Hematopoietic multipotent progenitor cell (in vitro differentiated cells): ENCODE measurements at places on chromosomes 6 and 20.

GRCh38 chr6:169225131-169225576 is 28.5 kb downstream of the THBS2 start:
- no peak for DNase-seq

- no peak for DNase-seq
These were observed 42.5 kb upstream of the TLDC2 start for GRCh38 chr20:36833275-36834020.

- DNase-seq, result peak; percentile 84
These were observed 124.6 kb upstream of the BTN3A2 start for GRCh38 chr6:26240157-26241032.

- DNase-seq, result no peak
These were observed 17.3 kb downstream of the TRIM26 start for GRCh38 chr6:30195951-30196350.

DNA sequence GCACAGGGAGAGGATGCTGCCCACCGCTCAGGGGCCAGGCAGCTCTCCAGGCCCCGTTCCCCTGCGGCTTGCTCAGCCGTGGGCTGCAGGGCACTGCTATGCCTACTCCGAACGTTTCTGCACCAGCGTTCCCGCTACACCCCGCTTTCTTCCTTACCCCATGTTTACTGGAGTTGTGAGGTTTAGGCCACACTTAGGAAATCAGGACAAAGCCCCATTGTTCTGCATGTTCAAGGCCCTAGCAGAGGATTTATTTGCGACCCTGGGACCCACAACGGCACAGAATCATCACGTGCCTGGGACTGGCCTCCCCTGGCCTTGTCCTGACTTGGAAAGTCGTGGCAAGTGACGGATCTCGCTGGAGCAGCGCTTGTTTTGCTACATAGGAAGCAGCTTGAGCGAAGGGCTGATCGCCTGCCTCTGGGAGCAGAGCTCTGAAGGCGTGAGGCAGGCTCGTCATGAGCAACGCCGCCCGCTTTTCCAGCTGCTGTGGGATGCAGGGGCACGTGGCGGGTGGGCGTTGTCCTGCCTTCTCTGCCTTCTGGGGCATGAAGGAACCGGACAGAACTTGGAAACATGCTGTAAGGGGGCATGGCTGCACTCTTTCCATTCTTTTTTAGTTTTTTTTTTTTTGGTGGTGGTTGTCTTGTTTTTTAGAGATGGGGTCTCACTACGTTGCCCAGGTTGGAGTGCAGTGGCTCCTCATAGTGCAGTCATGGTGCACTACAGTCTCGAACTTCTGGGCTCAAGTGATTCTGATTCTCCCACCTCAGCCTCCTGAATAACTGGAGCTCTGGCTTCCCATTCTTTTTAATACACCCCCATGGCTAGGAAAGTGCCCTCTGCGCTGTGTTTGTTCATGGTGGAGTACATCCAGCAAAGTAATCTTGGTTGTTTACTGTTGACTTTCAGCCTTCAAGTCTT is 14.6 kb upstream of the TMEM181 start:
- no peak for DNase-seq

DNA sequence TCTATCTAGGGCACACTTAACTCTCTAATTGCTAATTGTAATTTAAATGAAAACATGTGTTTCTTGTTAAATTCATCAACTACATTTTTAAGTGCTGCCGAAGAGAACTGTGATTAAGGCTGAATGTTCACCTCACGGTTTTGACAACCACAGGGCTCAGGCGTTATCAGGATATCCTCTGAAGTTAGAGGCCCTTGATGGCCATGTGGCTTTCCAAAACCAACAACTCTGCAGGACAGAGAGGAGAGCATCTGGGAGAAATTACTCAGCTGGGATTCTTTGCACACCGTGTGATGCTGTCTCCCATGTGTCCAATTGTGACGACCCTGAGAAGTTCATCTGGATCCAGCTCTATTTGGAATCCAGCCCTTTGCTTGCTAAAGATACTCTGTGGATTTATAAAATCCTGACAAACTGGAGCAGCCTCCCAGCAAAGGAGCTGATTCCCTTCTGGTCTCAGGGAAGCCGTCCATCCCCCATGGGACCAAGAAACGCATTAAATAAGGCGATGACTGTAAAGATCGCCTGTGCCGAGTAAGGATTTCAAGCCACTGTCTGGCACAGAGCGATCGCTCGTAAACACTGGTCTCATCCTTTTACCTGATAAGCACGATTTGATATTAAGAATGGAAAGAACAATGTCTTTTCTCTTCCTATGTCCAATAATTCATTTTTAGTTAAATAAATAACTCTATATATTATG is 401.1 kb downstream of the CD83 start:
- DNase-seq, result no peak

GRCh38 chr20:41078329-41078728 is 49.7 kb downstream of the TOP1 start:
- peak; percentile 63 for DNase-seq

DNA sequence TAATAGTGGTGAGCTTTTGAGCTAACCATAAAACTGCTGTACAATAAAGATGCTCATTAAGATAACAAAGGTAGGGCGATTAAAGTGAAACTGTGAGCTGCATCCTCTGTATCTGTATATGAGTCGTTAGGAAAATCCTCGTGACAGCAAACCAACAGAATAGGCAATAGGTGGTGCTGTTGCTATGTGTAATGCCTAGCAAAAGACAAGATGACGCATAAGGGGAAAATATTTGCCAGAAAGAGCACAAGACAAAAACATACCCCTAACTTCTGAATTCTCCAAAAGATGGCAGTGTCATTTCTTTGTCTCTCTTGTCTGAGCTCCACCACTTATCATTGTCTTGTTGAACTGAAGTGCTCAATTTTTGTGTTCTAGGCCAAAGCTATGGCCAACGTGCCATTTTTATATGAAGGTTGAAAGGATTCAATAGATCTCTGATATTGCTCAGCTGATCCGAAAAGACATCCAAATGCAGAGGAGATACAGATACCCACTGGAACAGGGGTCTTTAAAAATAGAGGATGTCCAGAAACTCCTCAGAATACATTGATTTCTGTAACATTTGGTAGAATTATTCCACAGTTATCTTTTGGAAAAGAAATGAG is 56.3 kb upstream of the ANKEF1 start:
- DNase-seq, result peak; percentile 87

DNA sequence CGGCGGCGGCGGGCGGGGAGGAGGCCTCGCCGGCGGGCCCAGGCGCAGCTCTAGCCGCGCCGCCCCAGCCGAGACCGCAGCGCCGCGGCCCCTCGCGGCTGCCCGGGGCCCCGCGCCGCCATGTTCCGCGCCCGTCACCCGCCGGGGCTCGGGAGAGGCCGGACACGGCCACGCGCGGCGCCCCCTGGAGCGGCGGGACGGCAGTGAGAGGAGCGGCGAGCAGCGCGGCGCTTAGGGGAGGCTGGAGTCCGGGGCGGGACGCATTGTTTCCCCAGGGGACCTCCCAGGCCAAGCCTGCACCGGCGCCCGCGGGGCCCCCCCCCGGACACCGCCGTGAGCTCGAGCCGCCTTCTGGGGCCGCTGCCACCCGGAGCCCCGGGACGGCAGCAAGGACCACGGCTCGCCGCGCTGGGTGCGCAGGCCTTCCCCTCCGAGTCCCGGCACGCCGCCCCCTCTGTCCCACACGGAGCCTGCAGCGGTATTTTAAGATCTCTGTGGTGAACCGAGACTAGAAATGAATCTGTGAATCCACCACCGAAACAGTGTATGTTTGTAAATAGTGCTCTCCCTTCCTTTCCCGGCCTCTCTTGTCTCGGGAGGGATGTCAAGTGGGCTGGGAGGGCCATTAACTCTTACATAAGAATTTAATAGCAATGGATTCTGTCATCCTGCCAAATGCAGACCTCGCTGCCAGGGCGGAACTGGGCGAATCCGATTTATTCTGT is 424 bp upstream of the KIF13A start:
- DNase-seq, result peak; percentile 86

DNA sequence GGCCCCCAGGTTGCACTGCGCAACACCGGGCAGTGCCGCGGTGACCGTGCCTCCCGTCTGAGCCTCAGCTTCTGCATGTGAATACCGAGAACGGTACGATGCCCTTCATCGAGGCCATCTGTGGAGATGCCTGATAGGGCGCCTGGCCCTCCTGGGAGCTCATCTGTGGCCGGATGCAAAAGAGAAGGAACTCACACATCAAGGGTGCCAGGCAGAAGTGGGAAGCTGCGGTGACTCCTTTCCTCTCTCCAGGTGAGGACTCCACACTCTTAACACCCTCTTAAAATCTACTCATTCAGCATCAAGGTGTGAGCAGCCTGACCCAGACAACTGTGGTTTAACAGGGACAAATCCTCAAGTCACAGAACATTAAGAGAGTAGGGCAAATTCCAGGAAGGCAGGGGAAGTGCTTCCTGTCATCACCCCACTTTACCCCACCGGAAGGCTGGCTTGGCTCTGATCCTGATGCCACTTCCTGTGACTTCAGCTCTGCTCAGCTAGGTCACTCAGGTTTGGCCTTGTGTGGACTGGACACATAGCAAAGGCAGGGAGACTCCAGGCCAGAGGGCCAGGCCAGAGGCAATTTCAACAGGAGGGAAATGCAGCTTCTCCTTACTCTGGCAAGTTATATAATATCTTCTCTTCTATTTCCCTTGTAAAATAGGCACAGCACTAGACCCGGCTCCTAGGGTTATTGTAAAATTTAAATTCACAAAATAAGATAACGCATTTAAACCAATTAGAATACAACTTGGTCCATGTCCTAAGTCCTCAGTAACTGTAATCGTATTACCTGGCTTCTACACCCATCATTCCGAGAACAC is 69.4 kb downstream of the CPNE5 start:
- DNase-seq, result no peak

GRCh38 chr6:13689511-13690256 is 22.0 kb downstream of the RANBP9 start:
- no peak for DNase-seq

GRCh38 chr6:34237722-34238584 is 1.3 kb downstream of the HMGA1 start:
- DNase-seq, result peak; percentile 81

GRCh38 chr20:62051144-62051543 is 14.5 kb downstream of the TAF4 start:
- no peak for DNase-seq

GRCh38 chr6:35552285-35552917 is 39.7 kb upstream of the TULP1 start:
- peak; percentile 42 for DNase-seq

DNA sequence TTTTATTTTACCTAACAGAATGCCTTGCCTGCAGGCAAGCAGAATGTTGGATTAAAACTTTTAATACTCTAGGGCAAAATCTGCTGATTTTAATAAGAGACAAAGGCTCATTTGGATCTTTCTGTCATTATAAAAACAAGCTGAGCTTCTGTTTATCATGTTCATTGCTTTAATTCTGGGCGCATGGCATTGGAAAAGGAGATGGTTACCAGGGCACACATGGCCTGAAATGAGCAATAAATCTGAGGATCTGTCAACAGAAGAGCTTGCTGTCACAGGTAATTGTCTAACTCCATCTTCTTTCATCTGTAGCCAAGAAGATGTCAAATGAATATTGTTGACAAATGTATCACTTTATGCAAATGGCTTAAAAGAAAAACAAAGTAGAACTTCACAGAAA is 439.6 kb downstream of the DOK5 start:
- no peak for DNase-seq

- DNase-seq, result peak; percentile 42
These were observed at the start of gene ZNF831 for GRCh38 chr20:59163631-59164530. ZNF831 (plus strand) TSS chr20:59163821; CDS start chr20:59191020, 27,199 bp downstream.
